ENCODE measurements at places on chromosomes 16 and 17. TPM values are rescaled to one million over a fixed set of nuclear protein-coding genes. Genes with fewer than 3 reads are reported as not detected.

DNA sequence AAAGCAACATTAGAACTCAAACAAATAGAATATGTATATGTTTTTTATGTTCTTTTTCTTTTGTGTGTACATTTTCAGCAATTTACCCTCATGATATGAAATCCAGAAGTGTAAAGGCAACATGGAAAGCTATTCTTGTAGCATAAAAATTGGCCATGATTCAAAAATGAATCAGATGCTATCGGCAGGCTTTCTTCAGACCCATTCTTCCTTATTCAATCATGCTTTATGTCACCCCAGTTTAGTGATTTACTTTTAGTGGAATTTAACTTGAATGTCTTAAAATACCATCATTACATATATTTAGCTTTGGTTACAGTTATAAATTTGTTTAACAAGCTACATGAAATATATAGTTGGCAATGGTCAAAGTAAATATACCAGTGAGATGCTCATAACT is 21.4 kb upstream of the SMIM36 start:
- DNase-seq = no peak

GRIN2A gene
- 0.78 TPM for total RNA-seq

KRT27 gene
- not detected for total RNA-seq

DNA sequence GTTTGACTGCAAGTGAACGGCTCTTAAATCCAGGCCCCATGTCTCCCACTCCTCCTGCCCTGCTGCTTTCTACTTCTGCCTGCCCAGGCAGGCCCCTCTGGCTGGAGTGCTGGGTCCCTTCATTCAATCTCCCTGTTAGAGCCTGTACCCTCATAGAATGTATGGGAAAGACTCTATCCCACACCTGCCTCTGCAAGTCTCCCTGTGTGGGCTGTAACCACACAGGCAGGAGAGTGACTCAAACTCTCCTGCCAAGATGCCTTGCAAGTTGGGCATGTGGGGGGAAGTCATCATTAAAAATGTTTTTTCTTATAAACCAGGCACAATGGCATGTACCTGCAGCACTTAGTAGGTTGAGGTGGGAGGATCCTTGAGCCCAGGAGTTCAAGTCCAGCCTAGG is 77.5 kb downstream of the PLXDC1 start:
- no peak for DNase-seq

PRSS22 gene
- total RNA-seq = 12.9 TPM

- DNase-seq = peak; percentile 83
Observed at GRCh38 chr17:77374170-77374936, 233.6 kb downstream of the SEC14L1 start.

DNA sequence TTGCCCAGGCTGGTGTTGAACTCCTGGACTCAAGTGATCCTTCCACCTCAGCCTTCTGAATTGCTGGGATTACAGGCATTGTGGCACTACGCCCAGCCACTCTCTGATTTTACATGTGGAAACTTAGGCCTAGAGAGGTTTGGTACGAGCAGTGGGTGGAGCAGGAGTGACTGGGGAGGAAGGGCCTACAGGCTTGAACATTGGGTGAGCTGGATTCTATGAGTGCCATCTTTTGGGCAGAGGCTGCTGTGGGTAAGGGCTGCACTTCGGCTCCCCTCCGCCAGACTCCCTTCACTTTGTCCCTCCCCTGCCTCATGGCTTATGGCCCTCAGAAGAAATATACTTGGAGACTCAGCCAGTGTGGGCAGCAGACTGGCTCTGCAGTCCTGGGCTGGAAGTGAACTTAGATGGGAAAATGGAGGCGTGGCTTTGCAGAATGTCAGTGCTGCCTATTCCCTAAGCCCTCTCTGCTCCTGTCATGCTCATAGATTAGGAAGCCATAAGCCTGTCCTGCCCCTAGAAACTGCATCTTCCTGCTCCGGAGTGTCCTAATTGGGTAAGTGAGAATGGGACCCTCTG is 9.5 kb upstream of the MRC2 start:
- DNase-seq = no peak
